ENCODE measurements at places on chromosomes 3 and 15.

- no peak for DNase-seq
Measured at GRCh38 chr3:23710555-23710954, 95.2 kb upstream of the UBE2E1 start.

DNA sequence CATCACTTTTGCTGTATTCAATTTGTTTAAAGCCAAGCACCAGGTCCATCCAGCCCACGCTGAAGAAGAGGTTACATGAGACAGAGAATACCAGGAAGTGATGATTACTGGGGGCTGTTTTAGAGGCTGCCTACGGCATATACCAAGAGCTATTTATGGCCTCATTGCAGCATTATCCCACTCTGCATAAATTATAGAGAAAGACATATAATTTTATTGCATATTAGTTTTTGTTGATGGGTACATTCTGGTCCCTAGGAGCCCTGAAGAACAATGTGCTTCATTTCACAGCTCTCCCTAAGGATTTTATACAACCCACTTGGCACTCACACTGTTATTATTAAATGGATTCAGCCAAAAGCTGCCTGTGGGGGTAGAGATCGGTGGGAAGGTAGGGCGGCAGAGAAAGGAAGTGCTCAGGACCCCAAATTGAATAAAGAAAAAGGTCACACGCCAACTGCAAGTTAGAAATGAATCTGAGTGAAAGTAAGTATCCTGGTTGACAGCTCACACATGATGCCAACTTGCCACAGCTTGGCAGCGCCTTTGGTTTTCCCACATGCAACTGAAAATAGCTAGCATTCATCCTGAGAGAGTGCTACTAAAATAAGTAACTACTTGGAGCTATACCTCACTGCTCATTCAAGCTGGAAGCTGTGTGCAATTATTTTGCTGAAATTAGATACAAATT is 73.7 kb downstream of the CCNL1 start:
- no peak for DNase-seq

- DNase-seq: no peak
Measured at GRCh38 chr3:193095366-193095765, 145.7 kb upstream of the PLAAT1 start.

DNA sequence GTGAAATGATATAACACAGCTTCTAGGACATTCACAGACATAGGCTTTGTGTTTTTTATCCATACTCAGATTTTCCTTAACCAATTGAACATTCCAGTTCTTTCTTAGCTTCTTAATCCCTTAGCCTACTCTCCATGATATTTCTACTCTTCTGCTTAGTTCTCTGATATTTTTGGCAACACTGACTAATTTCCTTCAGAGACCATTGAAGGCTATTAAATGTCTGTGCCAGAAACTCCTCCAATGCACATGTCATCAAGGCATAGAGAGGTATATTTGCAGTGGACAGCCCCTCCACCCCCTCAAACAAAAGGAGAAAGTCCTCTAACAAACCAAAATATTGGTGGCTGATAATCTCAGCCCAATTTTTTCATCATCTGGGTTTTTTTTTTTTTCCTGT is 105.9 kb upstream of the TSC22D2 start:
- no peak for DNase-seq

DNA sequence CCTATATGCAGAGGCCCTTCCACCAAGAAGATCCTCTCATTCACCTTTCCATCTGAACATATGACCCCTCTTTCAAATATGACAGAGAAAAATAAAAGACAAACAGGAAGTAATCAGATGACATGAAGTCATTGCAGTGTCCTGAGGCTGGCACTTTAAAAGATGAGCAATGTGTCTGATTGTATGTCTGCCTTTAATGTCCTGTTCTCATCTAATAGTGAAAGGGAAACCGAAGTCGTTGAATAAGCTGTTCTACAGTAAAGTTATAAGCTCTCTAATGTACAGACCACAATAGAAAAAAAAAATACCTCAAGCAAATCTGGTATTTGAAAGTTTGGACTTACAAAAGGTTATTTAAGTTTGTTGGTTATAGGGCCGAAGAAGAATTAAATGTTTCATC is 243.0 kb downstream of the CLSTN2 start:
- no peak for DNase-seq

- no peak for DNase-seq
Measured at GRCh38 chr15:73325191-73325861, 43.4 kb downstream of the HCN4 start.

Measured in NCI-H1930 (cell line).